ENCODE measurements at places on chromosomes 3 and 15.

DNA sequence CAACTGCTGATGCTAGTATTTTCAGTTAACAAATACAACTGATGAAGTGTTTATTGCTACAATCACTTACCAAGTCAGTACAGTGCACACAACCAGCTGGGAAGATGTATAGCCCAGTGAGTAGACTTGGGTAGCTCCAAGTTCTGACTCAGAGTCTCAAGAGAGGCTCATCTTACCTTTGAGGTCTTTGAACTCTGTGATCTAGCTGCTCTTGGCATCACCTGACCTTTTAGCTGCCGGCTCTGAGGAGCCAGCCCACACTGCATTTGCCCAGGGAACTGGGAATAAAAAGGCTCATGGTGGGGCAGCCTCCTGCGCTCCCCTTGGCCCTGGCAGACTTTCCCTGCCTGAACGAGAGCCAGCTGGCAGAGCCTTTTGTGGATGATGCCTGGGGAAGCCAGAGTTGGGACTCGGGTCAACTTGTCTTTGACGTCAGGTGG, 82.6 kb downstream of the CEMIP start:
- no peak for DNase-seq

DNA sequence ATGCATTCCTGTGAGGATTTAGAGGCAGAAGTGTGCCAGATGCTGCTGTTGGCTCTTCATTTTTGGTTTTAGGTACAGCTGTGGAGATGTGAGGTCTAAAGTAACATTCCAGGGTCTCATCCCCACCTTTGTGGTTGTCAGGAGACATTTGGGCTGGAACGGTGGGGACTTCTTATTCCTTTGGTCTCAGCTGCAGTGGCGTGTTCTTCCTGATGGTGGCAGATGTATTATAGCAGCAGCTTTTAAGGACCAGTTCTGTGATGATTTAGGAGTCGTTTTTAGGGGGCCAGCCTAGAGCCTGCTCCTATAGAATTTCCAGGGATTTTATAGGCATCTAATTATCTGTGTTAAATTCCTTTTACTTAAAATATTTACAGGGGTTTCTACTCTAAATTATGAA, 221.0 kb upstream of the EOMES start:
- no peak for DNase-seq

- no peak for DNase-seq
These were observed 19.6 kb downstream of the TIMP4 start for GRCh38 chr3:12139111-12139511.

GRCh38 chr15:54159012-54159411, 180.8 kb downstream of the UNC13C start:
- DNase-seq, result no peak

- no peak for DNase-seq
These were observed 17.3 kb downstream of the MRPS11 start for GRCh38 chr15:88484682-88485331.

DNA sequence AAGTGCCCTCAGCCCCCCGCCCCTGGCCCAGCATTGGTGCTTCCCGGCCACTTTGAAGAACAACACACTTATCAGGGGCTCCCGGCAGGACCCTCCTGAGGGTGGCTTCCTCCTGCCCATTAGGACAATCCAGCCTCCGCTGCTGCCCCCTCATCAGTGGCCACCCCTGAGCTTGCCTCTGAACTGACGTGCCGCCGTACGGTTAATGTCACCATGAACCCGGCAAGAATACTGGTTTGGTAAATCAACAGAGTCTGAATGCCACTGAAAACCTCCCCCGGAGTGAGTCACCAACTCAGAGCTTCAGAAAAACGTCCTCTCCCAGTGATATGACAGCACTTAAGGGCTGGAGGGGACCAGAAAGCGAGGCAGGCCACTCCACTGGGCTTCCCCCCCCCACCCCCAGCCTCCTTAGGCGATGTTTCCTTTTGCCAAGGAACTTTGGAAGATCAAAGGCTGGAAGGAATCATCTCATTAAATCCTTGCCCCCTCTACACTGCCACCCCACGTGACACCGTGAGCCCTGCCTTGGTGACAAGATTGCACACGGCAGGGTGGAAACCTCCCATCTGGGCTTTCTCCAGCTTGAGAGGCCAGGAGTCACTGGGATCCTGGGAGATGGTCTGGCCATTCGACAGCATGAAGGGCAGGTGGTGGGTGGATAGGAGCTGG, 142.1 kb downstream of the NUP210 start:
- DNase-seq, result no peak

GRCh38 chr3:166526881-166527280, 689.7 kb upstream of the BCHE start:
- DNase-seq, result no peak

DNA sequence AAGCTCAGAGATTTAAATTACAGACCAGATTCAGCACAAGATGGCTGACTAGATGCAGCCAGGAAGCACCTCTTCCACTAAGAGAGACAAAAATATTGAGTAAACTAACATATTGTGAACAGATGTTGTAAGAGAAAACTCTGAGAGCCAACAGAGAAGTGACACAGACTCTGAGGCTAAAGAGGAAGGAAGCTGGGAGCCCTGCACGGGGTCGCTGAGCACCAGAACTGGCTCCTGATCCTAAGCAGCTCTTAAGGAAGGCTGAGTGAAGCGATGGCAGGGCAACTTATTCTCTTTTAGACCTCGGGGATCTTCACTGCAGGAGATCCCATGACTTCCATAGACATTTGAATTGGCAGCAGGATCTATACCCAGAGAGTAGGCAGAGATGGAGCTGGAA, 578.0 kb upstream of the GRM7 start:
- no peak for DNase-seq

- DNase-seq, result no peak
These were observed 246.7 kb downstream of the RORA start for GRCh38 chr15:60982249-60982910.

DNA sequence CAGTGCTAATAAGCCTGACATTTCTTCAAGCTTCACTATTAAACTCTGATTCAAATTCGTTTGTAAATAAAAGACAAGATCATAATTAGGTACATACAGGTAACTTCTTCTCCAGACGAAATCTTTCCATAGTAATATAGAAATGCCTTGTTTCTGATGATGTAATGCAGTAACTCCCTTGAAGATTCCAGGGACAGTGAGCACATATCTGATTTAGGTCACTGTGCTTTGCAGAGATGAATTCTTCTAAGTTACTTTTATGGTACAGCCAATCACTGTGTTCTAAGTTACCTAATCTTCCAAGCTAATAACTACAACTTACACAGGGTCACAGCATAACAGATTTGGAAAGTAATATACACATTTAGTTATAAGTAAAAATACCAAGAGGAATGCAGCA, 27.6 kb downstream of the SLC4A7 start:
- no peak for DNase-seq

GRCh38 chr15:29045717-29046116, 159.9 kb downstream of the APBA2 start:
- no peak for DNase-seq

- no peak for DNase-seq
These were observed 165.7 kb upstream of the TSC22D2 start for GRCh38 chr3:150242220-150242936.

GRCh38 chr15:57647791-57648130, 56.1 kb downstream of the MYZAP start:
- DNase-seq, result no peak

GRCh38 chr15:84598250-84598649, 2.6 kb upstream of the ZSCAN2 start:
- no peak for DNase-seq

Measured in stimulated activated CD4-positive, alpha-beta T cell treated with anti-CD3 and anti-CD28 coated beads, Interleukin-2, amount 100 ng/mL, for 4 hours (primary cell).